ENCODE measurements at places on chromosomes 7 and 10.

- no peak for DNase-seq
Observed at GRCh38 chr7:150800581-150801241, at the start of gene TMEM176A. Gene TMEM176A, plus strand, starts transcription at chr7:150800769. Its CDS starts 782 bp downstream, at chr7:150801551.

DNA sequence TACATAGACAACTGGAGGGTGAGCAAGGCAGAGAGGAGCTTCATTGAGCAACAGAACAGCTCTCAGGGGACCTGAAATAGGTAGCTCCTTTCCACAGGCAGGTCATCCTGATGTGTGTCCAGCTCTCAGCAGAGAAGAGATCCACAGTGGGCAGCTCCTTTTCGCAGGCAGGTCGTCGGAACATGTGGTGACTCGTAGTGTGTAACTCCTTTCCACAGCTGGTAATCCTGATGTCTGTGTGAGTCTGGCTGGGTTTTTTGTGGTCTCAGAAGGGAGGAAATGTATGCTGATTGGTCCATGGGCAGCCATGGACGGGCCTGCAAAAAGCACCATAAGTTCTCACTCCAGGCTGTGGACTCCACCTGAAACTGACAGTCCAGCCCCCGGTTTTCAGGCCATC lies 24.4 kb upstream of the TES start:
- DNase-seq: no peak

GRCh38 chr7:8070451-8071180 lies 102.0 kb downstream of the GLCCI1 start:
- DNase-seq: no peak

DNA sequence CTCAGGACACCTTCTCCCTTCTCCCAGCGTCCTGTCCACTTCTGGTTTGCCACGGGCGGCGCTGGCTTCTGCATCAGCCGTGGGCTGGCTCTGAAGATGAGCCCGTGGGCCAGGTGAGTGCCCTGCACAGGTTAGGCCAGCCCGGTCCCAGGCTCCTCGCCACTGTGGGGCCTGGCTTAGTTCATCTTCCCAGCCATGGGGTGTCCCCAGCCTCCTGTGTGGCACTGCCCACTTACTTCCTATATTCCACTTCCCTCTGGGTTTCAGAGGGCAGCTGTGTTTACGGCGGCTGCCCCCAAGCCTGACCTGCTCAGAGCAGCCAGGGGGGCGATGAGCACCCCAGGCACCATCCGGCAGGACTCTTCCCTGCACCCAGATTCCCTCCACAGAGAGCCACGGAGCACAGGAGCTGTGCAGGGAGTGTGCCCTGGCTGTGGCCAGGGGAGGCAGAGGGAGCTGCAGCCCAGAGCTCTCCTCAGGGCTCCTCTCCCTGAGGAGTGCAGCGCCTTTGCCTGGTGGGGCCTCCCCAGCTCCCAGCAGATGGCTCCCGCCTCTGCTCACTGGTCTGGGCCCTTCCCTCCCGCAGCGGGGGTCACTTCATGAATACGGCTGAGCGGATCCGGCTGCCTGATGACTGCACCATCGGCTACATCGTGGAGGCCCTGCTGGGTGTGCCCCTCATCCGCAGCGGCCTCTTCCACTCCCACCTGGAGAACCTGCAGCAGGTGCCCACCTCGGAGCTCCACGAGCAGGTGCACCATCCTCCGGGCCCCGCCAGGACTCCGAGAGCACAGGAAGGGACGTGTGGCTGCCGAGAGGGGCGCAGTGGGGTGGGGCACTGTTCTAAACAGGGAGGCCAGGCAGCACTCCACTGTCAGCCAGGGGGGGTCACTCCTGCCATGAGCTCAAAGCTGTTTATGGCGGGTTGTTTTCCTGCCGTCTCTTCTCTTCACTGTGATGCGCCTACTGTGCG lies 6.4 kb downstream of the LFNG start:
- no peak for DNase-seq

DNA sequence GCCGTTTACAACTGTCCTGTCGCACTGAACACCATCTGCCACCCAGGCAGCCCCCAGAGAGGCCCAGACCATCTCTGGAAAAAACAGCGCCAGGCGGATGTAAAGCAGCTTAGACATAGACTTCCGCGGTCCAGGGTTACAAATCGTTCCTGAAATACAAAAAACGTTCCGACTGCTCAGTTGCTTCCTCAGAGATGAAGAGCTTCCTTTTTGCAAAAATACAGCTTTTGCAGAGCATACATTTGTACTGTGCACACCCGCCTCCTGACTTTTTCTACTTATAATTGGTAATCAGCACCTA lies 11.4 kb downstream of the DAGLB start:
- no peak for DNase-seq

DNA sequence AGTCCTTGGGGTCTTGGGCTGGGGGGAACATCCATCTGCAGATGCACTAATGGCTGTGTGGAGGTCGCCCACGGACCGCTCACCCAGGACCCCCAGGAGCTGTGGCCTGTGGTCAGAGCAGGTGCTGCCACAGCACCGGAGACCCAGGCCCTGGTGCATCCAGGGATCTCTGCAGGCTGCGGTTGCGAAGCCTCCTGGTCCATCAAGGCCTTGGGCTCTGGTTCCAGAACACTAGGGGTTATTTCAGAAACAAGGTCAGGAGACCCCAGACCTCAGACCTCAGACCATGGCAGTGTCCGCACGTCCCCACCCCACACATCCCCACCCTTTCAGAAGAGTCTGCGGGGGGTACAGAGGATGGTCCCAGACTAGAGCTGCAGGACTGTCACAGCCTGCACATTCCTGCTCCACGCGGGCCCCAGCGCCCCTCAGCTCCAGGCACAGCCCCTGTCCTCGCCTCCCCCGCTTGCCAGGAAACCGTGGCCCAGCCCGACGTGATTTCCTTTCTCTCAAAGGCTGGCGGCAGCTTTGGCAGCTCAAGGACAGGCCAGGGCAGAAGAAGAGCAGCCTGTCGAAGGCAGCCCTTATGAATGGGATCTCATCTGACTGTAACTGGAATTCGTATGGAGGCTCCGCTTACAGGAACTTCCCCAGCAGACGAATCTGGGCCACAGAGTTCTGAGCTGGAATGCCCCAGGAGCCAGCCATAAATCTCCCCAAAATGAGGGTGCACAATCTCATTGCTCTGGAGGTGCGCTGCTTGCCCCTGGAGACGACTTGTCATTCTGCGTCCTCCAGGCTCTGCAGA lies 136.2 kb upstream of the RET start:
- no peak for DNase-seq

GRCh38 chr7:27048438-27048837 lies 47.4 kb downstream of the HOXA1 start:
- DNase-seq: no peak
